Natural killer cell (primary cell): ENCODE measurements at places on chromosomes 12 and 14.

DNA sequence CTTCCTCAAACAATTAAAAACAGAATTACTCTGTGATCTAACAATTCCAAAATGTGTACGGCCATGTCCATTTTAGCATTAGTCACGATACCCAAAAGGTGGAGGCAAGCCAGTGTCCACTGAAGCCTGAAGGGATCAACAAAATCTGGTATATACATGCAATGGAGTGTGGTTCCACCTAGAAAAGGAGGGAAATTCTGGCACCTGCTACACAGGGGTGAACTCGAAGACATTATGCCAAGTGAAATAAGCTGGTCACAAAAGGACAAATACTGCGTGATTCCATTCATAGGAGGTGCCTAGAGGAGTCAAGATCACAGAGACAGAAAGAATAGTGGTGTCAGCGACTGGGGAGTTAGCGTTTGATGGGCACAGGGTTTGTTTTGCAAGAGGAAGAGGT is 331.4 kb downstream of the MED13L start:
- DNase-seq, result no peak

DNA sequence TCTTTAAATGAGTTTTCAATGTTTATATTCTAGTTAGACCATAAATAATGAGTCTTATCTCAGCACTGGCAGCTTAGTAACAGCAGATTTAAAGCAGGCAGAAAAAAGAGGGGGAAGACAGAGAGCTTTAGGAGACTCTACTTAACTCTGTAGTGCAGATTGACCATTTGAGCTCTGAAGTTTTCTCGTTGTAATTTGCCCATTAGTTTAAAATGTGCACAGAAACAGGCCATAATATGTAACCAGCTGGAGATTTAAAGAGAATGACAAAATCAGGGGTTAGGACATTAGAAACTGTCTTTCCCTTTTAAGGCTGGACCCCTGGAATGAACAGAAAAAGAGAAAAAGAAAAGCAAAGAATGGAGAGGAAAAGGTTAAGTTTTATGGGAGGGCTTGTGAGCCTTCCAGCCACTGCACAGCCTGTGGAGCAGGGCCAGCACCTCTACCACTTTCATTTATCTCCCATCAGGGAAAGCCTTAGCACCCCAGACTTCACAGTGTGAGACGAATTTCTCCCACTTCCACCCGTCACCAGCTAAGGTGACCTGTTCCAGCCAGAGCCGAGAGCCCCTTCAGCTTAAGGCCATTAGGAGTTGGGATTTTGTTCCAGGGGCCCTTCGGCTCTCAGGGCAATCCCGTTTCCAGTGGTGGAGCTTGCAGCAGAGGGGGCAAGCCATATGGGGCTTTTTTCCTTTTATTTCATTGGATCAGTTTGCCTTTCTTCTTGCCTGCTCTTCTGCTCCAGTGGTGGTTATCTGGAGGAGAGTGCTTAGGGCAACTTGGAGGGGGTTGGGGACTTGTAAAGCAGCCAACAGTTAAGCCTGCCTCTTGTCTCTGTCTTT is 8.0 kb downstream of the IL22 start:
- no peak for DNase-seq

GRCh38 chr12:132581348-132582057 is 28.9 kb downstream of the LRCOL1 start:
- DNase-seq, result no peak

DNA sequence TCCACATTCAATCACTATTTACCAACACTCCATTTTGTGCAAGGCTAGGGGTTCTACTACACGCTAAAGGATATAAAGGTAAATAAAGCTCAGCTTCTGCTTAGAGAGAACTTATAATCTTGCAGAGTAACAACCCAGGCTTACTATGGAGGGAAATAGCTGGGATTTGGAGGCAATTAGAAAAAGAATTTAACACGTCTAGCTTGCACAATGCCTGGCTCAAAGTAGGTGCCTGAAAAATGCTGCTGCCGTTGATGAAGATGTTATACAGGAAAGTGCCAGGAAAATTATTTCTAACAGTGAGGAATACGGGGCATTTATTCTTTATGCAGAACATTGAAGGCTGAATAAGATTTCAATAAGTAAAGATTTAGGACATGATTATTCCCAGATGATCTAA is 214.2 kb downstream of the KITLG start:
- no peak for DNase-seq

GRCh38 chr12:65943388-65944137 is 119.3 kb downstream of the HMGA2 start:
- DNase-seq, result no peak

GRCh38 chr12:49008943-49009342 is 9.6 kb downstream of the PRKAG1 start:
- DNase-seq, result no peak

- DNase-seq, result no peak
Measured at GRCh38 chr14:103576371-103577024, 13.7 kb downstream of the COA8 start.

DNA sequence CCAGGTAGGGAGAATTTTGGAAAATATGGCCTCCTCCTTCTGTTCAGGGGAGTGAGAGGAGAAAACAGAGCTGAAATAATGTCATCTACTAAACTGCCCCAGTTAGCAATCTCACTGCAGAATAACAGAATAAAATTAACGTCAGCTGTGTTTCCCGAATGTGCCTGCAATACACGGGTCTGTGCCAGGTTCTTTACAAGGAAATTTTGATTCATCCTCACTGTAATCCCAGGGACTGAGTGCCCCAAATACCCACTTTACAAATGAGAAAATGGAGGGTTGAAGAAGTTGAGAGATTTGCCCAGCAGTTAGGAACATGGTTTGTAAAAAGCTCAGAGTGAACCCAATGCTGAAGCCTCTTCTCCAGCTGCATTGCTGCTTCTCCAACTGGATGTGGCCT is 21.3 kb upstream of the SERPINA6 start:
- no peak for DNase-seq

DNA sequence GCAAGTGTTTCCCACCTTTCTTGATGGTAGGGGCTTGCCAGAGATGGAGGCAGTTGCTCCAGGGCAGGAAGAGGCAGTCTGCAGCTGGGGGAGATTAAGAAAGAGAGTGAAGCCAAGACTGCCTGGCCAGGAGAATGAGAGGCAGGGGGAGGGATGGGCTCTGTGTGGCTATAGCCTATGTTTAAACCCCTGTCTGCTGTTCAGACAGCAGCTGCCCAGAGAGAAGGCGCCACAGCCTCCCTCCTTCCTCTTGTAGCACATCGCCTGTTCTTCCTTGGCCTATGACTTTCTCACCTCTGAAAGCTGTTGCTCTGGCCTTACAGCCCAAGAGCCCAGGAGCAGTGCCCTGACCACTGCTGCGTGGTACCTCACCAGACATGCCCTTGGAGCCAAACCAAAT is 61.7 kb downstream of the EMP1 start:
- DNase-seq, result no peak

DNA sequence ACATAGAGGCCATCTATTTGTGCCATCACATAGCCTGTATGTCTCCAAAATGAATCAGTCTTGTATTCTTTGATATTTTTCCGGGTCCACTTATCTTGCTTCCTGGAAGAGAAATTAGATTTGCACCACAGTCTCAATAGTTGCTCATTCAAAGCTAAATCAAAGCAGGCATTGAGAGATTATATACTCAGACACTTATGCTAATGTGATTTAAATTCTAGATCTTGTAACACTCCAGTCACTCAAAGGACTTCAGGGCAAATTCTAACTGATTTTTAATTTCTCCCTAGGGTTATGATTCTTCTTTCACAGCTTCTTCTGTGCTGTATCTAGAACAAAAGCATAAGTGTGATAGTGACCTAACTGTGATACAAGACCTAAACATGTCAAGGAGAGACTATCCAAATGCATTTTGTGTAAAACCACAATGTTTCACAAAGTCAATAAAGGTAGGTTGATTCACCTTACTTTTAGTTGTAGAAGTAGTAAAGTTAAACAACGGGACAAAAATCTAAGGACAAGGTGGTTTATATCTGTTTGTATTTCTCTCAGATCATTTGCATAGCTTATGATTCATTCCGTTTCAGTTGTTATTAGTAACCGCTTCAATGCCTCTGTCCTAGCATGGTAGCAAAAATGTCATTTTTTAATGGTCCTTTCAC is 26.8 kb downstream of the PLBD1 start:
- no peak for DNase-seq

- peak; percentile 22 for DNase-seq
Measured at GRCh38 chr12:108234158-108234557, 105.0 kb downstream of the CMKLR1 start.

GRCh38 chr12:57168058-57168457 is 20.6 kb upstream of the LRP1-AS start:
- no peak for DNase-seq

GRCh38 chr12:54390668-54391551 is 6.4 kb upstream of the ZNF385A start:
- DNase-seq, result peak; percentile 58

- DNase-seq, result no peak
Measured at GRCh38 chr12:85325442-85325841, 45.4 kb downstream of the ALX1 start.

DNA sequence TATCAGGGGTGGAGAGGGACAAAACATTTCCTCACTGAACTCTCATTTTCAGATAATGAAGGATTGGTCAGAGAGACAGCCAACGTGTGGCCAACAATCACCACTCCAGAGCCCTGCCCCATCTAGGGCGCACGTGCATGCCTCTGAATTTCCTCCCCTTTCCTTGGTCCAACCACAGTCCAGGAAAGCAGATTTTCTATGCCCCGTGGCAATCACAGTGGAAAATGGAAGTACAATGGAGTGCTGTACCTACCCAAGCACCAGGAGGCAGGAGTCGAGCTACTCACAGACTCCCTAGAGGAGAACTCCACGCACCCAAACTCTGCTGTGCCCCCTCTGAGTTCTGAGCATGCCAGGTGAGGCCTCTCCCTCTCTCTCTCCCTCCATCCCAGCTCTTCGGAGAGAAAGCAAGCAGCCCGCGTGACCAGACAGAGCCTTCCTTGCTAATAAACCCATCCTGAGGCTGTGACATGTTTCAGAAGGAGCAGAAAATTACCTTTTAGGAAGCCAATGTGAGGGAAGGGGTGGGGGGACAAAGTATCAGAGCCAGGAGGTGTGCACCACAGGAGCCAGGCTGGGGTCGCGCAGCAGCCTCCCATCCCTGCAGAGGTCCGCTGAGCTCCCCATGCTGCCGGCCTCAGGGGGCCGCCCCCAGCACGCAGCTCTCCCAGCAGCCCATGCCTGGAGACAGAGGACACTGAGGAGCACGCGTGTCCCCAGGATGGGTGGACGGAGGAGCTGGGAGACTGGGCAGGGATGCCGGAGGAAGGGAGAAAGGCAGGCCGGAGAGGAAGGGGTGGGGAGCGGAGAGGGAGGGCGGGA is 73.4 kb downstream of the PITPNM2 start:
- no peak for DNase-seq

- no peak for DNase-seq
Measured at GRCh38 chr14:39733741-39734140, 301.5 kb upstream of the FBXO33 start.

DNA sequence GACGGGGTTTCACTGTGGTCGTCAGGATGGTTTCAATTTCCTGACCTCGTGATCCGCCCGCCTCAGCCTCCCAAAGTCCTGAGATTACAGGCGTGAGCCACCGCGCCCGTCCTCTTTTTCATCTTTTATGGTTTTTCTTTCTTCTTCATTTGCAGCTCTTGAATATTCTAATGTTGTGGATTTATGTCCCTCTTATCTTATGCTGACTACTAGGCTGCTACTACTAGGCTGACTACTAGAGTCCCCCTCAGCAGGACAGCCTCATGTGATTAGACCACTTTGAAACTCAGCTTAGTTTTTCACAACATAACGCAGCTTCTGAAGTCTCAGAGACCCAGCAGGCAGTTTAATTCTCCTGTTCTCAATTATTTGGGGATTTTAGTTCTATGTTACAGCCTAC is 857 bp upstream of the CLEC4E start:
- no peak for DNase-seq

GRCh38 chr14:26163761-26164160 is 434.1 kb downstream of the NOVA1 start:
- no peak for DNase-seq

GRCh38 chr12:80445083-80445793 is 1.2 kb downstream of the PTPRQ start:
- no peak for DNase-seq

GRCh38 chr14:71956920-71957563 is 24.8 kb downstream of the RGS6 start:
- no peak for DNase-seq

GRCh38 chr12:76636121-76636692 is 76.6 kb upstream of the OSBPL8 start:
- no peak for DNase-seq

GRCh38 chr12:14982562-14982961 is 9.7 kb downstream of the PDE6H start:
- DNase-seq, result no peak

GRCh38 chr12:89863968-89864367 is 155.3 kb upstream of the ATP2B1 start:
- DNase-seq, result peak; percentile 68

DNA sequence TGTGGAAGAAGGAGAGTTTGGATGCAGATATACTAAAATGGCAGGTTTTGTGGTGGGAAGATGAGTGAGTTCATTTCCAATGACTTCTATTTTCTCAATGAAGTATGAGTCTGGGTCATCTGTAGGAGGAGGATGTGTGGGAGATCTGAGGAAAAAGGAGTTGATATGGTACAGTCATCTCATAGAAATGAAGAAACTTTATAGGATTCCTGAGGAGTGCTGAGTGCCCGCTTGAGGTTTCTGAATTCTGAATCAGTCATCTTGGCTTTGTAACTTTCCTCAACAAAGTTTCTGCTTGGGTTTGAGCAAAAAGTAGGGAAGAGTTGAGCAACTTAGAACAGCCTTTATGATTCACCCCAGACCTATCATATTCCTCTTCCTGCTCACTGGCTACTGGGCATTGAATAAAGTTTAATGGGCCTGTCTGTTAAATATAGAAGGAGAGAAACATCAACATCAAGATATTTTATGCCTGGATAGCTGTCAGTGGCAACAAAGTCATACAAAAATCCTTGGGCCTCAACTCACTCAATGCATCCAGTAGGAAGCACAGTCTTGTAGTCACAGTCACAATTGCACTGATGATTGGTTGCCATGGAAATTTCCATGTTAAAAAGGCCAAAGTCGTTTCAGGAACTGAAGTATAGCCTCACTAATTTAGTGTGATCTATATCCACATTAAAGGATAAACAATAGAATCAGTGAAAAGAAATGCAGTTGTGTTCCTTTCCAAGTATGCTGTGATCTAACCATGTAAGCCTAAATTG is 284.7 kb downstream of the DUSP6 start:
- DNase-seq, result no peak

DNA sequence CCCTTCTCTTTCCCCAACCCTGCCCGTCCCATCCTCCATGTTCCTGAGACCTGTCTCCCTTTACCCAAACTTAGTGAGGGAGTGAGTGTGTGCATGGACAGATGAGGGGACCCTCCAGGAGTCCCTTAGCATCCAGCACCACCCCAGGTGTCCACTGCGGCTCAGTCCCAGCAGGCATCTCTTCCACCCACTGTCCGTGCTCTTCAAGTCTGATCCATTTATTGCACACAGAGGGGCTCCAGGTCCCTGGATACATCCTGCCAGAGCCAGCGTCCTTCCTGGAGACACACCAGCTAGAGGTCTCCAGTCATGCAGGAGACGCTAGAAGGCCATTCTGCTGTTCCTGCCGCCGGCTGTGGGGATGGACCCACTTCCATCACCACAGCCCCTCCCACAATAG is 239.2 kb downstream of the ADGRD1 start:
- DNase-seq, result no peak

DNA sequence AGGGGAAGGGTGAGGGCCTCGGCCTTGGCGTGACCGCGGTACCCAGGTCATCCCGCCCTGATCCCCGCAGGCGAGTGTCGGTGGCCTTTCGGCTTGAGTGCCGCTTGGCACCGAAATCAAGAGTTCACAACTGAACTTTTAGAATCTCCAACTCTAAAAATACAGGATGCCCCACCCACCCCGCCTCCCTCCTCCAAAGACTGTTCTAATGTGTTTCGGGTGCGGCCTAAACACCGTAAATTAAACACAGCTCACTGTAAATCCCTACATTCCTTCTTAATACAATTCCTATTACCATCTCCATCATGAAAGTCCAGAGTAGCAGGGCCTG is 11.4 kb downstream of the SCNN1A start:
- DNase-seq, result peak; percentile 50
